ENCODE measurements at places on chromosomes 1 and 21.

GRCh38 chr1:6345009-6345408 is 48.6 kb downstream of the ACOT7 start:
- DNase-seq, result no peak

- DNase-seq, result no peak
Measured at GRCh38 chr21:23401278-23401677, 2206.0 kb downstream of the MRPL39 start.

DNA sequence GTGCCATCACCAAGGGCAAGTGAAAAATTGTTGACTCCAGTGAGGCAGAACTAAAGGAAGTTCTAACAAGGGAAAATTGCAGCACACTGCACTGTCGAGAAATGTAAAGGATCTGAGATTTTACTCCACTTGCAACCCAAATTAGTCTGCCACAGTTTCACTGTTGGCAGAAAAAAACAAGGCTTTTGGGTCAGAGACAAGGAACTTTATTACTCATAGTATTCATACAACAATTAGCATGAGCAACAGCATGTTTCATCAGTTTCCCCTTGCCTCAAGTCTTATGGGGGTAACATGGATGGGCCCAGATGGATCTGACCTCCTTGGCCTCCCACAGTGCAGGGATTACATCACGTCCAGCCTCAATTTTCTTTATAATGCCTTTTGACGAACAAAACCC is 125.3 kb downstream of the LTN1 start:
- DNase-seq, result no peak

DNA sequence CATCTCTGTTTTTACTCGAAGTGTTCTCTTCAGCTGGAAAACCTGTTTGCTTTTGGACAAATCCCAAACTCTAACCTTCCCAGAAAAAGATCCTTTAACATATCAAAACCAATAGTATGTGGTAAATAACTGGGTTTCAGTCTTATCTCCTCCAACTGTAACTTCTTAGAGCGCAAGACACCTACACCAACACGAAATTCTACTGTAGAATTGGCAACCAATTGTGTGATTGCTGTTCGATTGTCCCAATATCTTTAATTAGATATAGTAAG is 5.8 kb upstream of the MPZL1 start:
- no peak for DNase-seq

DNA sequence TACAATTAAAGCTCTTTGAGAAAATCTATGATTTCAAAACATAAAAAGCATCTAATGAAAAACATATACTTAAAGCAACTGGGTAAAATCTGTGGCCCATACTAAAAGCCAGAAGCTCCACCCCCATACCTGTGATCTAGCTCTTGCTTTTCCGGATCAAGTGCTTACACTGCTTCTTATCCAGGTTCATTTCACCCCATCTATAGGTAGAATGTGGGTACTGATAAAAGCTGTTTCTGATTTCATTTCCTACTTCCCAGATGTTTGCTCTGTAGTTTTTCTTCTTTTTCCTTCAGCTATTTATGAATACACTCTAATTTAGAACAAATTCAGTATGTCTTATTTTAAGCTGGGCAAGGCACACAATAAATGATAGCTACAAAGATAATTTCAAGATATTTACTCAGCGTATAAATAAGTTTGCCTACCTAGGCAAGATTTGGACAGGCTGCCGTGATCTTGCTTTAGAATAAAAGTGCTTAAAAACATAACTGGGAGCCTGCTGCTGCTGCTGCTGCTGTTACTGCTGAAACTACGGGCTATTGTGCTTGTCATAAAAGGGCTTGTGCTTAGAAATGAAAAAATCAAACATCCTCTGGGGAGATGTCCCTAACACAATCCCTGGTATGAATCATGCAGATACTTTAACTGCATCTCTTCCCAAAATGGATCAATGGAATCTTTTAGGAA is 2.1 kb downstream of the SIPA1L2 start:
- no peak for DNase-seq

GRCh38 chr21:38171723-38172344 is 85.0 kb upstream of the KCNJ15 start:
- no peak for DNase-seq

GRCh38 chr1:95325349-95325748 is 91.3 kb downstream of the RWDD3 start:
- no peak for DNase-seq

- no peak for DNase-seq
Measured at GRCh38 chr1:201632364-201632952, 93.5 kb downstream of the NAV1 start.

DNA sequence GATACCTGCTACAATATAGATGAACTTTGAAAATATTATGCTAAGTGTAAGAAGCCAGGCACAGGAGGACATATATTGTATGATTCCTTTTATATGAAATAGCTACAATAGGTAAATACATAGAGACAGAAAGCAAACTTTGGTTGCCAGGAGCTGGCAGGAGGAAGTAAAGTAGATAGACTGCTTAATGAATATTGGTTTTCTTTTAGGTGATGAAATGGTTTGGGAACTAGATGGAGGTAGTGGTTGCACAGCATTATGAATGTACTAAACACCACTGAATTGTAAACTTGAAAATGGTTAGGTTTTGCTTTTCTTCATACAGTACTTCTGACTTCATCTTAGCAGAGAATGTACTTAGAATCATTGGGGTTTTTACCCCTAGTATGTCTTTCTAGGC is 21.5 kb downstream of the ABCB10 start:
- DNase-seq, result no peak

All from epithelial cell of prostate (primary cell).